ENCODE measurements at places on chromosomes 13 and 19.
A peak's percentile ranks its signal among the peaks of the same experiment; 100 is the strongest.

DNA sequence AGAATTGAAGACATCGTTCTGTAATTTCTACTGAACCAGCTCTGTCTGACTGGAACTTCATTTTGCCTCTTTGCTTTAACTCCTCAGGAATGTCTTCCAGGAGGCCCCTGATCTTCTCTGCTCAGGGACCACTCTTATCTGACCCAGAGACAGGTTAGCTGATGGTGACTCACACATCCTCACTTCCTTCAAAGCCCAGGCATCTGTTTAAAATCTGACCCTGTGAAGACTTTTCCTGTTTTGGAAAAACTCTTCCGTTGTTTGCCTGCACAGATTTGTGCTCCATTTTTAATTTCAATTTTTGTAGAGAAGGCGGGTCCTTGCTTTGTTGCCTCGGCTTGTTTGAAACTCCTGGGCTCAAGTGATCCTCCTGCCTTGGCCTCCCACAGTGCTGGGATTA is 1.6 kb downstream of the ARL11 start:
- DNase-seq: no peak

DNA sequence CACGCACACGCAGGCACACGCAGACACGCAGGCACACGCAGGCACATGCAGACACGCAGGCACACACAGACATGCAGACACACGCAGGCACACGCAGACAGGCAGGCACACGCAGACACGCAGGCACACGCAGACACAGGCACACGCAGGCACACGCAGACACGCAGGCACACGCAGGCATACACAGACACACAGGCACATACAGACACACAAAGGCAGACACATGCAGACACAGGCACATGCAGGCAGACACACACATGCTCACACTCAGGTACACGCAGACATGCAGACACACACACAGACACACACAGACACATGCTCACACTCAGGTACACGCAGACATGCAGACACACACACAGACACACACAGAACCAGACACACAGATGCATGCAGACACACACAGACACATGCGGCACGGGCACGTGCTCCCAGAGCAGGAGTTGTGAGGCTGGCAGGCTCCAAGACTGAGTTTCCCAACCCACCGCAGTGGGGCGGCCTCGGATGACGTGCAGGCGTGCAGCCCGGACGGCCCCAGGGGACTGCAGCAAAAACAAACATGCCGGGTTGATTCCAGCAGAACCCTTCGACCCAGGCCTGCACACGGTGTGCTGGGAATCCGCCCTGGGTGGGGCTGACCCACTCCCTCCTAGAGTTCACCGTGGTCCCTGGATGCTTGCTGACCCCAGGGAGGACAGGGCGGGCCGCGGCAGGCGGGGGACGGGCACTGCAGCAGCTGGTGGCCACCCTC is 100.0 kb downstream of the GADD45B start:
- no peak for DNase-seq

DNA sequence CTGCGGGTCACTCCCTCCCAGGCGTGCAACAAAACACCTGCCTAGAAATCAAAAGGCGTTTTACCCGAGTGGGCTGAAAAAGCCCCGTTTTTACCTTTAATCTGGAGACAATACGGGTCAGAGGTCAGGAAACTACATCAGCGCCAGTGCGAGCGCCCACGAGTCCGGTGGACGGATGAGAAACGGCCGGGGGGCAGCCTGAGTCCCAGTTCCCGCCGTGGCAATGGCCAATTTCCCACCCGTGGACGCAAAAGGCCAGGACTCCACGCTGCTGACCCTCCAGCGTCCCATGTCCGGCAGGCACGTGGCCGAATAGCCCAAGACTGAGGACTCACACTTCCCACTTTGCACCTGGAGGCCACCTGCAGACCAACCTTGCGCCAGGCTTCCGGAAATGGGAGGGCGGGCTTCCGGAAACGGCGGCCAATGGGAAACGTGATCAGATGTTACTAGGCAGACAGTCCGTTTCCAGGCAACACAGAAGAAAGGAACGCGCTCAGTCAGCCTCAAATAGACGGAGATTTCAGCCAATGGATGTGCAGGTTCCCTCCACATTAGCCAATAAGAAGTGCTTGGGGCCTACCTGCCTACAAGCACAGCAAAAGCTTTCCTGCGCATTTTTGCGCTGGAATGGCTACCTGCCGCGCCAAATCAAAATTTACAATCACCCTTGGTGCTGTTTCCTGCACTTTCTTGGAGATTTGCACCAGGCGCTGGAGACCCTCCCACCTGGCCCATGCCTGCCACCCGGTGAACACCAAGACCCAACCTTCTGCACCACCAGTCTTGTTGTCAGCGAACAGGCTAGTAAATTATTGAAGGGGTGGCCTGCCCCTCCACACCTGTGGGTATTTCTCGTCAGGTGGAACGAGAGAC is 47.4 kb downstream of the ZFP14 start:
- DNase-seq: peak; percentile 95

DNA sequence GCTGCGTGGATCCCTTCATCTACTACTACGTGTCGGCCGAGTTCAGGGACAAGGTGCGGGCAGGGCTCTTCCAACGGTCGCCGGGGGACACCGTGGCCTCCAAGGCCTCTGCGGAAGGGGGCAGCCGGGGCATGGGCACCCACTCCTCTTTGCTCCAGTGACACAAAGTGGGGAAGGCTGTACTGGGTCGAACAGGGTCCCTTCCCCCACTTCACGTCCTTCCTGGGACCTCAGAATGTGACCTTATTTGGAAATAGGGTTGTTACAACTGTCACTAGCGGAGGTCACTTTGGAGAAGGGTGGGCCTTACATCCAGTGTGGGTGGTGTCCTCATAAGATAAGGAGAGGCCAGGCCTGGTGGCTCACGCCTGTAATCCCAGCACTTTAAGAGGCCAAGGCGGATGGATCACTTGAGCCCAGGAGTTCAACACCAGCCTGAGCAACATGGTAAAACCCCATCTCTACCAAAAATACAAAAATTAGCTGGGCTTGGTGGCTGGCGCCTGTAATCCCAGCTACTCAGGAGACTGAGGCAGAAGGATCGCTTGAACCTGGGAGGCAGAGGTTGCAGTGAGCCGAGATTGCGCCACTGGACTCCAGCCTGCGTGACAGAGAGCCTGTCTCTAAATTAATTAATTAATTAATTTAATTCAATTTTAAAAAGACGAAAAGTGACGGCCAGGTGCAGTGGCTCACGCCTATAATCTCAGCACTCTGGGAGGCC is 1.8 kb downstream of the F2RL3 start:
- DNase-seq: no peak

DNA sequence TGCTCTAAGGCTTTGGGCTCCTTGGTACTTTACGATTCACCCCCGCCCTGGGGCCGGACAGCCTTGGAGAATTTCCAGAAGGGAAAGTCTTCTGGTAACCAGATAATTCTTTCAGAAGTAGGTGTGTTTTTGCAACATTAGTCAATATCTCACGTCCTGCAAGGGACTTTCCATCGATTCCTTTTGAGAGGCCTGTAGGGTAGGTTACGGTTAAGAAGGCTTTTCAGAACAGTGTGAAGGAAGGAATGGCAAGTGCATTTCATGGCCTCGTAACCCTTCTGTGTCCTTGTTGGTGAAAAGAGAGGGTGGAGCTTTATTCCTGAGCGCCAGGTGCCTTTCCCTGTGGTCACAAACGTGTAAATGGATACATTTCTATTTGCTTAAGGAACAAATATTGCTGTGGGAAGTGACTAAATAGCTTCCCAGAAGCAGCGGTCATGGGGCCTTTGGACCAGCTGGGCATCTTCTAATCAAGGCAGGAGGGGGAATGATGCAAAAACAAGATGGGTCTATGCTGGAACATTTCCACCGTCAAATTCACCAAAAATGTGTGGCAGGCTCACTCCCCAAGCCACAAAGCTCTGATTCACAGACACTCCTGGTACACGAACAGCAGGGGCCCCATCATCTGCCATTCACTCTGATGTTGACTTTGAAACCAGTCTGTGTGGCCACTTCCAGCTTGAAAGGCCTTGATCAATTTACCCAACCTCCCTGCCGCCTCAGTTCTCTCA is 99.2 kb downstream of the ANKRD10 start:
- DNase-seq: no peak

- DNase-seq: no peak
Measured at GRCh38 chr19:48659768-48660167, 13.0 kb downstream of the NTN5 start.

- peak; percentile 42 for DNase-seq
Measured at GRCh38 chr13:60590800-60591747, 194.1 kb downstream of the TDRD3 start.
